Activated T-helper 1 cell treated with anti-CD3 and anti-CD28 coated beads, Interleukin-12 subunit alpha, Interleukin-12 subunit beta, Interleukin-2, Interleukin-4 antibody, amounts not matched to agents 30 ng/mL and 10 ng/mL and 1 ng/mL, durations not matched to agents 14 hours and 24 hours and 36 hours (primary cell): ENCODE measurements at places on chromosomes 7 and 10. TPM values are rescaled to one million over a fixed set of nuclear protein-coding genes. Genes with fewer than 3 reads are reported as not detected.

NOS3 gene
- 12.2 and 12.8 TPM in 2 replicates for total RNA-seq

SLC39A12 gene
- total RNA-seq: not detected in 2 replicates

DNA sequence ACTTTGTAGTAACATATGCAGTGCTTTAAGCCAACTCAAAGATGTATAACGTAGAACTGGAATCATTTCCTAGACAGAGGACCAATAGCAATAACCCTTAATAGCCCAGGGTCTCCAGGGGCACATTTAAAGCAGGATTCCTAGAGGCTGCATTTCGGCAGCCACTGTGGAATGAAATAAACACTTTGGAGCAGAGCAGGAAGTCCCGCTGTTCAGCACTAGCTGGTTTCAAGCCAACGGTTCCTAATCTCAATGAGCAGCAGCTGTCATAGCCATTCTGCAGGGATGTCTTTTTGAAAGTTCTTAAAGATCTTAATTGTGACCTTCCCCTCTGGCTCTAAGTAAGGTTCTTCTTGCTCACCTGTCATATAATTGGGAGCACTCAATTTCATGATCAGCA is 18.4 kb upstream of the MACROH2A2 start:
- no peaks in the 10 kb centered on the region for H3K4me1 ChIP-seq
- peaks cover 13% of the 10 kb centered on the region for H3K27me3 ChIP-seq
- H3K36me3 ChIP-seq: no peaks in the 10 kb centered on the region

DNA sequence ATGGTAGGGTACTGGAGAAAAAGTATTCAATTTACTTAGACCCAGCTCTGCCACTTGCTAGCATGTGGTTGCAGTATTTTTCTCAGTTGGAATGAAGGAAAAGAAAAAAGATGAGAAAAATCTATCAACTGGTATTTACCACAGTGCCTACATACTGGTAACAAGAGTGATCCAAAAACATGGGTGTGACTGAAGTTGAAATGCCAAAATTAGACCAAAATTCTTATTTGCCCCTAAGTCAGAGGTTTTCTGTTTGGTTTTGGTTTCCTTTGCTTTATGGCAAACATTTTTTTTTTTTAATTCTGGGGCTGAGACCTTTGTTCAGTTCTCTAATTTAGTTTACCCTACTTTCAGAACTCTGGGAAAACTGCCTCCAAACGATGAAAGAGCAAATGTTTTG is 12.3 kb downstream of the HYCC1 start:
- peaks cover 12% of the 10 kb centered on the region for H3K36me3 ChIP-seq
- H3K27me3 ChIP-seq: no peaks in the 10 kb centered on the region
- DNase-seq: no peak
- H3K4me3 ChIP-seq: no peak overlapping the region
- H3K4me1 ChIP-seq: peaks cover 61% of the 10 kb centered on the region
- H3K27ac ChIP-seq: no peak overlapping the region

DNA sequence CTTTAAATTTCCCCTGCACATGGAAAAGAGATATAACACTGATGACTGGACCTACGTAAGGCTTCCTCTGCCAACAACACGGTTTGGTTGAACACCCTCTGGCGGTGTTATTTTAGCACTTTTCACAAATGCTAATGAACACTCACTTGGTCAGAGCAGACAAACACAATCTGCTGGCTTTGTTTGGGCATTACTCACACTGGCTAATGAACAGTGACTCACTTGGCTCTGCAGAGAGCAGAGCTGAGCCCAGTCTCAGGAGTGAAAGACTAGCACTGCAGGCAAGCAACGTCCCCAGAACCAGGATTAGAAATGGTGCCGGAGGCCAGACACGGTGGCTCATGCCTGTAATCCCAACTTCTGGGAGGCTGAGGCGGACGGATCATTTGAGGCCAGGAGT is 430.8 kb downstream of the PLXNA4 start:
- no peaks in the 10 kb centered on the region for H3K27me3 ChIP-seq
- DNase-seq: no peak
- H3K27ac ChIP-seq: no peak overlapping the region
- no peaks in the 10 kb centered on the region for H3K4me1 ChIP-seq
- no peaks in the 10 kb centered on the region for H3K36me3 ChIP-seq

- H3K36me3 ChIP-seq: peaks cover 17% of the 10 kb centered on the region
- peaks cover 2% of the 10 kb centered on the region for H3K4me1 ChIP-seq
- H3K27me3 ChIP-seq: no peaks in the 10 kb centered on the region
Observed at GRCh38 chr10:114962441-114962840, 24.4 kb downstream of the TRUB1 start.

- peaks cover 27% of the 10 kb centered on the region for H3K36me3 ChIP-seq
- no peak overlapping the region for H3K27ac ChIP-seq
- H3K27me3 ChIP-seq: no peaks in the 10 kb centered on the region
- H3K4me1 ChIP-seq: peaks cover 4% of the 10 kb centered on the region
- no peak for DNase-seq
Observed at GRCh38 chr7:103097041-103097440, 22.1 kb downstream of the ARMC10 start.

DNA sequence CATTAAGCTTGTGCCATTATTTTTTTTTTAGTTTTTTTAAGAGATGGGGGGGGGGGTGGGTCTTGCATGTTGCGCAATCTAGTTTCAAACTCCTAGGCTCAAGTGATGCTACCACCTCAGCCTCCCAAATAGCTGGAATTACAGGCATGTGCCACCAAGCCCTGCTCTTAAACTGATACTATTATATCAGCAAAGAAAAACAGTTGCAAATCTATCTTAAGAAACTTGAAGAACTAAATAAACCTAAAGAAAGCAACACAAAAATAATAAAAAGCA is 47.5 kb downstream of the BRAF start:
- peaks cover 12% of the 10 kb centered on the region for H3K36me3 ChIP-seq
- peaks cover 3% of the 10 kb centered on the region for H3K27me3 ChIP-seq
- DNase-seq: no peak
- H3K27ac ChIP-seq: no peak overlapping the region

DNA sequence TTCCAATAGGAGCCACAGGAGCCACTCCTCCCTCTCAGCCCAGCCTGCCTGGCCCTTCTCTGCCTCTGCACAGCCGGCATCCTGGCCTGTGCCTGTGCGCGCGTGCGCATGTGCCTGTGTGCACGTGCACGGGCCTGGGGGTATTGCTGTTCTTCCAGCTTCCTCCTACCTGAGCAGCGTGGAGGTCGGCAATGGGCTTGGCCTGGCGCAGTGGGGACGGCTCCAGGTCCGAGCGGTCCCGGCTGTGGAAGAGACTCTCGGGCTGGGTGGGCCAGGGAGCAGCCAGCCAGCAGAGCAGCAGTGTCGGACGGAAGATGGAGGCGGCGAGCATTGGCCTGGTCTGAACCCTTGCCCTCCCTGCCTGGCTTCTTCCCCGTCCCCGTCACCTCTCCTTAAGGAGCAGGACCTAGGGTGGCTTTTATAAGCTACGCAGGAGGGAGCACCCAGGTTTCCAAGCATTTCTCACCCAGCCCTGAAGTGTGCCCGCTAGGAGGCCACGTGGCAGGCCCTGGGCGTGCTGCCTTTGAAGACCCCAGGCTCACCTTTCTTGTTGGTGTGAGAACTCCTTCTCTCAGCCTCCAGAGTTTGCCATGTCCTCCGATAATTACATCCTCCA is at the start of gene MMP21:
MMP21 (minus strand) TSS at position 331 of the 616 bp plus-strand sequence; CDS start at position 331, 0 bp downstream.
- no peak for DNase-seq
- no peaks in the 10 kb centered on the region for H3K36me3 ChIP-seq
- no peak within 1 kb of the TSS for H3K27ac ChIP-seq
- peaks cover 2% of the 10 kb centered on the region for H3K27me3 ChIP-seq

NXPH1 gene
- not detected in 2 replicates for total RNA-seq

DNA sequence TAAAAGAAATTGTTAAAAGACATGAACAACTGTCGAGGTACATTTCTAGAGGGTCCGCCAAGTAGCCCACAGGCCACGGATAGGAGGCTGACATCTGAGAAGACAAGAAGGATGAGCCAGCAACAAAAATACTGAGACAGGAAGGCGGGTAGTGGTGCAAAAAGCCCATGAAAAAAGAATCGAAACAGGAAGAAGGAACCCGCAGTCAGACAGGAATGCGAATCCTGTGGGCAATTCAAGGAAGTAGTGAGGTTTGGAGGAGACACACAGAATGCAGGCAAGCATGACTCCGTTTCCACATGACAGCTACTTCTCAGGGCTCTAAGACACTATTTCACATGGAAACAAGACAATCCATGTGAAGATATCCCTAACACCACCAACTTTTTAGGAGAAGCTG is 125.2 kb downstream of the DOCK4 start:
- H3K4me1 ChIP-seq: peaks cover 19% of the 10 kb centered on the region
- DNase-seq: no peak
- peaks cover 15% of the 10 kb centered on the region for H3K27me3 ChIP-seq

DNA sequence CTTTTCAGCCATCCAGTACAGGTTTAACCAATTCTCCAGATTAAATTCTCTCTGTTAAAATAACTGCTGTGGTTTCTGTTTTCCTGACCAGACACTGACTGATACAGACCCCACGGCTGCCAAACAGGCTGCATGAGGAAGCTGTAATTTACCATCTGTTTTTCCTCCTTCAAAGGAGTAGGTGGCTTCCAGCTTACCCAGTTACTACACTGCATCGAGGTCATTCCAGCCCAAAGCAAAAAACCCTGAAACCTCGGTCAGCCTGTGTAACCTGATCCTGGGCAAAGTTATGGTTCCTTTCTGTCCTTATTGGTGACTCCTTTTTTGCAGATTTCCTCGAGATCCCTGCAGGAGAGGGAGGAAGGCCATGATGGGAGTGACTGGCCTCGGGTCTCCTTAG is 27.9 kb upstream of the LOXL4 start:
- no peaks in the 10 kb centered on the region for H3K36me3 ChIP-seq
- H3K4me1 ChIP-seq: no peaks in the 10 kb centered on the region
- no peak for DNase-seq
- no peak overlapping the region for H3K27ac ChIP-seq
- H3K4me3 ChIP-seq: no peak overlapping the region

- DNase-seq: no peak
- no peak overlapping the region for H3K4me3 ChIP-seq
- H3K27ac ChIP-seq: no peak overlapping the region
- H3K36me3 ChIP-seq: no peaks in the 10 kb centered on the region
- H3K27me3 ChIP-seq: peaks cover 27% of the 10 kb centered on the region
Observed at GRCh38 chr10:1424648-1425047, 312.7 kb downstream of the ADARB2 start.

DNA sequence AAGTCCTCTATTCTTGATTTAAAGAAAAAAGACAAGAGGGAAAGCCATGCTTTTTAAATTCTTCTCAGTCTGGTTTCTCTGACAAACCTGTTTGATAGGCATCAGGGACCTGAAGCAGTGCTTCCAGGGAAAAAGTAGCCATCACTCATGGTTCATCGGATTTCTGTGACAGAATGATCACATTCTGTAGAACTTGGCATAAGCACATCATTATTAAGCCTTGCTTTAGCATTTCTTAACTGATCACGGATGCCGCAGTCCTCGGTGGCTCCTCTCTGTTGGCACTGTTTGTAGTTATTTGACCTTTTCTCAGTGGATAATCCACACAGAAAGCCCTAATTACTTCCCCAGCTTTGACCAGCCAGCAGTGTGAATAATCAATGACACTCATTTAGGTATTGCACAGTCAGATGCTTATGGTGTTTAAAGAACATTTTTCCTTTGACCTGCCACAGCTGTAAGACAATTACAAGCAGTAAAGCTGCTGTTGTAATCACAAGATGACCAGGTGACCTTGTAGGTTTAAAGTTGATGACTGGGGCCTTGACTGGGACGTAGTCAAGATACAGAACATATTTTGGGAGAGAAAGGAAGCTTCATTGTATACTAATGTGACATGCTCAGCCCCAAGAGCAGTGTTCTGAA is 64.4 kb upstream of the SKAP2 start:
- H3K4me1 ChIP-seq: no peaks in the 10 kb centered on the region
- no peak overlapping the region for H3K27ac ChIP-seq
- no peak for DNase-seq
- H3K4me3 ChIP-seq: no peak overlapping the region
- H3K36me3 ChIP-seq: no peaks in the 10 kb centered on the region

- no peaks in the 10 kb centered on the region for H3K4me1 ChIP-seq
- no peaks in the 10 kb centered on the region for H3K27me3 ChIP-seq
- no peak for DNase-seq
Observed at GRCh38 chr7:86328801-86329433, 314.8 kb upstream of the GRM3 start.

DNA sequence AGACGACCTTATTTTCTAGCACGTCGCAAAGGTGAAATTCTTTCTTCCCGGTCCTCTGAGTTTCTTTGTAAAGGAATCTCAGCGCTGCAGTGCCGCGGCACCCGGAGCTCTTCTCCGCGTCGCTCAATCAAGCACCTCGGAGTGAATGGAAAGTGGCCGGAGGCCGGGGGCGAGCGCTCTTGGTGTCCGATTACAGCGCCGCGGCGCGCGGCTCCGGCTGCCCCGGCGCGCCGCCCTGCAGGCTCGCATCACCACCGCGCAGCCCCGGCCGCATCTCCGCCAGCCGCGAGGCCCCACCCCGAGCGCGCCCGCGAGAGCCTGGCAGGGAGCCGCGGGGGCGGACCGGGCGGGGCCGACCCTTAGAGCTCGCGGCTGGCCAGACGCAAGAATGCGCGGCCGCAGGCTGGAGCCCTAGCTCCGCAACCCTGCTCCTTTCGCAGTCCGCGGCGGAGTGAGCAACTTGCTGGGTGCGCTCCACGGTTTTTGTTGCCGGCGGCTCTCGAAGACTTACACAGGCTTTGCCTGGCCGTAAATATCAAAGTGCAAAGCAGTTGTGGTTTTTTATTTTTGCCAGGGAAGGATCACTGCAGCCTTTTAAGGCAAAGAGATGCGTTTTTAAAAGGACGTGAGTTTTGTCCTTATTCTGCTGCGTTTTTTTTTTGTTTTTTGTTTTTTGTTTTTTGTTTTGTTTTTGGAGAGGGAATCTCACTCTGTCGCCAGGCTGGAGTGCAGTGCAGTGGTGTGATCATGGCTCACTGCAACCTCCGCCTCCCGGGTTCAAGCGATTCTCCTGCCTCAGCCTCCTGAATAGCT is at the start of gene SEMA3C:
SEMA3C (minus strand) TSS at position 143 of the 813 bp plus-strand sequence. CDS start 2,270 bp downstream, outside the sequence.
- H3K36me3 ChIP-seq: no peaks in the 10 kb centered on the region
- H3K4me1 ChIP-seq: peaks cover 7% of the 10 kb centered on the region
- no peak within 1 kb of the TSS for H3K27ac ChIP-seq
- DNase-seq: no peak
- H3K4me3 ChIP-seq: peak within 1 kb of the TSS; percentile 42
